ENCODE measurements at places on chromosomes 3 and 15.

- DNase-seq = no peak
Measured at GRCh38 chr3:111476701-111477100, 65.3 kb upstream of the CD96 start.

GRCh38 chr3:149909923-149910322 is 60.8 kb downstream of the PFN2 start:
- no peak for DNase-seq

DNA sequence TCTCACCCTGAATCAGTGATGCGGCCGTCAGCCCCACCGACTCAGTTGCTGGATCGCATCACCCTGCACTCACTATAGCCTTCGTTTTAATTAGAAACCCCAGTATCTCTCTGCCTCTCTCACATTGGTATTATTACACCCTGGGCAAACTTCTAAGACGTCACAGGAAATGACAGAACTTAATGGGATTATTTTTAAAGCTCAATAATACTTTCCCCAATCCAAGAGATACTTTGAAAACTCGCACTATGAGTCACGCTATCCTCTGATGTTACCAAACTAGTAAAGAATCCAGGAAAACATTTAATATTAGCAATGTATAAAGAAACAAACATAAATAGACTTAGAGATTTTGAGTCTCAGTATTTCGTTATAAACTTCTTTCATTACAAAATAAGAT is 36.6 kb downstream of the RUBCN start:
- no peak for DNase-seq

DNA sequence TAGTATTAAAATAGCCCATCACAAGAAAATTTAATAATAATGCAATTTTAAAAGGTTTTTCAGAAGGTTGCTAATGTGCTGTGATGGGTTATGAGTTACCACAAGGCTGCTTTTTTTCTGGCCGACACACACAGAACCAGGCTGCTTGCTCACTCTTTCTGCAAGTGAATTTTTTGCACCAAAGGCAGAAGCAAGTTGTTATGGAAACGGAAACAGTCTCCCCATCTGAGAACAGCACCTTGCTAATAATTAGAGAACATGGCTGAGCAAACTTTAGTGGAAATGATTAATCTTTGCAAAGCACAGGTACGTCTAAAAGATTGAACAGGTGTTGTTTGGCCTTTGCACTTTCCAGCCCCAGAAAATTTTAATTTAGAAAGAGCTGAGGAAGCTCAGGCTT is 51.0 kb downstream of the CACNA2D3 start:
- DNase-seq = no peak
